ENCODE measurements at places on chromosomes 3 and 15.

- no peak for DNase-seq
These were observed 3.3 kb downstream of the COPG1 start for GRCh38 chr3:129252748-129253147.

DNA sequence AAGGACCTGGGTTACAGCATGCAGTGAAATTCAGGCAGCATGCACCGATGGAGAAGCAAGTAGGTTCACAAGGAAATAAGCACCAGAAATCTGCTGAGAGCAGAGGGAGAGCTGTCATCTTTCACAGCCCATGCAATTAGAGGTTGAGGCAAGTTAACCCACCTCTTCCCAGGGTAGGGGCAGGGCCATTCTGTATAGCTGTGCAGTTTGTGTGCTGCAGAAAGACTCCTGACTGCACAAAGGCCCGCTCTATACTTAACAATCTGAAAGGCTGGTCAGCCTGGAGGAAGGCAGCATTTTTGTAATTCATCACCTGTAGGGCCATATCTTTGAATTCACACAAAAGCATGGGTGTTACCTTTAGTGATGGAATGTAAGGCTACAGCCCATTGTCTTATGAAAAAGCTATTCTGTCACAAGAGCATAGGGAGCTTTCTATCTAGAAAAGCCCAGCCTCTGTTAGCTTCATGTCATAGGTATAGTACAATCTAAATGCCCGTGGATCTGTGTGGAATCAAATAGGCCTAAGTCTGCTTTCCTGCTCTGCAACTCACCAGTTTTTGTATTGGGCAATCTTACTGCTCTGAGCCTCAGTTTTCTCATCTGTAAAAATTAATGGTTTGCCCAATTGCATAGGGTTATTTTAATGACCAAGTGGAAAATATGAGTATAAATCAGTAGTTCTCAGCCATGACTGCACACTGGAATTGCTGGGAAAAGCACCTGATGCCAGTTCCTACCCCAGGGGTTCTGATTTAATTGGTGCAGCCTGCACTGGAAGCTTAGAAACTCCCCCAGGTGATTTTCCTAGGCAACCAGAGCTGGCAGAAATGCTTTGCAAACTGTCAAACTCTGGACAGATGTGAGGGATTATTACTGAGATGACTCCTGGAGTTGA lies 65.2 kb downstream of the ATP13A5 start:
- DNase-seq = no peak

- DNase-seq = peak; percentile 8
These were observed 30.7 kb upstream of the WDR49 start for GRCh38 chr3:167684388-167684993.

GRCh38 chr15:80854104-80854503 lies 74.9 kb downstream of the CEMIP start:
- no peak for DNase-seq

- DNase-seq = no peak
These were observed 501.2 kb upstream of the CNTN3 start for GRCh38 chr3:75115695-75116094.

DNA sequence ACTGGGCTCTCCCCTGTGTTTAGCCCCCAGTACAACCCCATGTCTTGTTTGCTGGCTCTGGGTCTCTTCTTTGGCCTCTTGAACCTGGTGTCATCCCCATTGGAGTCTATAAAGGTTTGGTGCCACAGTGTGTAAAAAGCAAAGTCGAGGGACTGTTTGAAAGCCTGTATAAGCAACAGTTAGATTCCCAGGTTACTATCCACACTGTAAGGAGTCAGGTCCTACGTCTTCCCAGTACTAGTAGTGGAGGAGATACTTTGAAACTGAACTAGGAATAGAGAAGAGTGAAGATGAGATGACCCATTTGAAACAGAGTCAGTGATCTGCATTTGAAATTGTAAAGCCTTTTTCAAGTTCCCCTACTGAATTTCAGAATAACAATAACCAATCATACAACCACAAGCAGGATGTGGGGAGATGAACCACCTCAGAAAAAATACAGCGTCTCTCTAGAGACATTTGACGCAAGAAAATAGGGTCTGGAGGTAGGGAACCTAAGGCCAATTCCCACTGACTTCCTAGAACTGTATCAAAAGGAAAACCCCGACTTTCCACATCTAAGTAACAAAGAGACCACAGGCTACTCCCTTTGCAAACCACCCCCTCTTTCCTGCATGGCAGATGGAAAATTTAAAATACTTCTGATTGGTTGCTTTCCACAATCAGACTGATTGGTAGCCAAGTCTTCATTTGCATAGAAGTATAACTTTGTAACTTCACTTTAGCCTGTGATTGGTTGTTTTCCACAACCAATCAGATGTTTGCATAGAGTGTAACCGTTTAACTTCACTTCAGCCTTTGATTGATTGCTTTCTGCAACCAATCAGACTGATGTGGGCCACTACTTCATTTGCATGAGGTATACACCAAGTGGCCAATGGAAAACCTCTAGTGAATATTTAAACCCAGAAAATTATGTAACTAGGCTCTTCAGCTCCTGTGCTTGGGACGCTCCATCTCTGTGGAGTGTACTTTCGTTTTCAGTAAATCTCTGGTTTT lies 49.9 kb upstream of the NEDD4 start:
- DNase-seq = no peak

- DNase-seq = no peak
These were observed 114.2 kb upstream of the ICE2 start for GRCh38 chr15:60593170-60593478.

- DNase-seq = no peak
These were observed 11.6 kb downstream of the OXTR start for GRCh38 chr3:8757551-8758518.

DNA sequence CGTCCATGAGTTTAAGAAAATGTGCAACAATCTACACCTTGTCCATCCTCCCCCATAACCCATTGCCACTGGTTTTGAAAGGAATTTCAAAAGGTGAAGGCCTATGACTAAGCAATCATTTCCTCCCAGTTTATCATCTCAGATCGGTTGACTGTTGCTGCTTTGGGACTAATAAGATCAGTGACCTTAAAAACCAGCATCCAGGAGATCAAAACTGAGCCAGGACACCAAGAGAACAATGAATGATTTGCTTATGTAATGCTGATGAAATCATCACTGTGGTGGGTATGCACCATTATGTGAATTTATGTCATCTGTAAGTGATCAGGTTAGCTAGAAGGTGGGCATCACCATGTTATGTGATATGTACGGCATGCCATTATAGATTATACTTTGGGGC lies 195.5 kb downstream of the SSR3 start:
- DNase-seq = no peak

- DNase-seq = no peak
These were observed 317.4 kb downstream of the FHIT start for GRCh38 chr3:60933824-60934223.

GRCh38 chr3:132749786-132750185 lies 27.6 kb upstream of the NPHP3 start:
- no peak for DNase-seq

DNA sequence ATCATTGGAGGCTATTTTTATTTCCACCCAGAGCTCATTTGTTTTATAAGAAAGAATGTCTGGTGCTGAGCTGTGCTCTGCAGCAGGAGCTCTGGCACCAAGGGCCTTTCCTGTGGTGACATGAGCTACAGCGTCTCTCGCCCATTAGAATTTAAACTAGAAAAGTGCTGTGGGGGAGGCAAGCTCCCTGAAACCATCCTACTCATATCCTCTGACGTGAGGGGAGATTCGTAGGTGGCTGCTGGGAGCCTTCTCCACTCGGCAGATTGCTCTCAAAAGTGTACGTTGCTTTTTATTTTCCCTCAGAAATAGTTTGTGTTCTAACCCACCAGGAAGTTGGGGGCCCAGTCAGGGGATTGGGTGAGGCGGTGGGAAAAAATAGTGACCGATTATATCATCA lies 76.3 kb upstream of the ARHGEF3 start:
- no peak for DNase-seq

DNA sequence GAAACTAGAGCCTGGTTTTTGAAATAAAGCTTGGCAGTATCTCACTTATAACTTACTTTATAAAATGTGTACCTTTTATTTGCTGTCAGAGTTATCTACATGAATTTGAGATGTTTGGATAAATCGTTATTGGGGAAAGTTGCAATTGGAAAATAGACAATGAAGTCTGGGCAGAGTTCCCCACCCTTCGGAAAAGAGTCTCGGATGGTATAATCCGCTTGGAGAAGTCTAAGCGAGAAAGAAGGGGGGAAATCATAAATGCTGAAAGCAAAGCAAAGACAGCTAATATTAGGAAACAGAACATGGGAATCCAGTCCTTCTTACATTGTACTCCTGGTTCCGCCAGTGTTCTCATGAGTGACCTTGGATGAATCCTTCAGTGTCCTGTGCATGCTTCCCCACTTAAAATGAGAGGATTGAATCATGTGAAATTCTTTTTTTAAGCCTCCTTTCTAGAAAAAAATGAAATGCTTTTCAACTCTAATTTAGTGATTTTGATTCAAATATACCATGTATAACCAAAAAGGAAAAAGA lies 162.4 kb downstream of the ATG7 start:
- DNase-seq = no peak

- DNase-seq = no peak
These were observed 4.3 kb downstream of the SELENOT start for GRCh38 chr3:150607267-150608065.

DNA sequence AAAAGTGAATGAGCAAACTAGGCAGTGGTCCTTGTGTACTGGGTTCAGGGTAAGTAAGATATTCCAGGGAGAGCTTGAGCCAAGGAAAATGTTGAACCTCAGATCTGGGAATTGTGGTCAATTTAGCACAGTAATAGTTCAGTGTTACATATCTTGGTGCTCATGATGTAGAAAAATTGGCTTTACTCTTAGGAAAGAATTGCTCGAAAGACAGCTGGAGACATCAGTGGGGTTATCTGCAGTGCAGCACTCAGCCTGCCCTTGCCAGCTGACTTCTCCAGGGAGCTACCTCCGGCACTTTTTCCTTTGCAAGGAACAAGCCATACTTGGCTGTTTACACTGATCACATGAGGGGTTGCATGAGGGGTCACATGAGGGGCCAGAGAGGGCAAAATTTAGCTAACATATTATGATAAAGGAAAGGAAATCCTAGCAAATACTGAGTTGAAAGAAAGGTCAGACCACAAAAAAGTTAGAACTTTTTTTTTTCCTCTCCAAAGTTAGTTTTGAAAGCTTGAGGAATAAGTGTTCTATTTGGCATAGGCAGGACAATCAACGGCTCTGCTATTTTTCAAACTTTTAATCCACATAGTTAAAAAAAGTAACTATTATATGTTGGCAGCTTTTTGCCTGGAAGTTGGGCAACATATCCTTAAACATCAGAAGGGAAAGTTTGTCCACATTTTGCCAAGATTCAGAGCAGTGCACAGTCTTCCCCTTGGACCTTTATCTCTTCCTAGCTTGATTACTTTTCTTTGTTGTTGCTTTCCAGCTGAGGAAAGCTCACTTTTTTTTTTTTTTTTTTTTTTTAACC lies 92.4 kb downstream of the COL6A6 start:
- no peak for DNase-seq

DNA sequence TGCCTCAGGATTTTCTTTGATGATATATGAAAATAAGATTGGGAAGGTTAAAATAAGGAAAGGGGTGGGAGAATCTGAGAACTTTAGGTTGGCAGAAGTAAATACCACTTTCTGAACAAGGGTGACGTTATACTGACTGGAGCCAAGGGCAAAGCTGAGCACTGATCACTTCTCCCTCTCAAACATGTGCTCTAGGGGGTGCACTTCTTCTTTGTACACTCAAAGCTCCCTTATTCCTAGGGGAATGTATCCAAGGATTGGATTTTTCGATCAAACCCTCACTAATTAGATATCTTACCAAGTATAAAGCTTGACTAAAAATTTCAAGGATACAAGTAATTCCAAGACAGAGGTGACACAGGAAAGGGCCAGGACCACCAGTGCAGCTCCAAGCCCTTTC lies 243.9 kb upstream of the UMPS start:
- DNase-seq = no peak

DNA sequence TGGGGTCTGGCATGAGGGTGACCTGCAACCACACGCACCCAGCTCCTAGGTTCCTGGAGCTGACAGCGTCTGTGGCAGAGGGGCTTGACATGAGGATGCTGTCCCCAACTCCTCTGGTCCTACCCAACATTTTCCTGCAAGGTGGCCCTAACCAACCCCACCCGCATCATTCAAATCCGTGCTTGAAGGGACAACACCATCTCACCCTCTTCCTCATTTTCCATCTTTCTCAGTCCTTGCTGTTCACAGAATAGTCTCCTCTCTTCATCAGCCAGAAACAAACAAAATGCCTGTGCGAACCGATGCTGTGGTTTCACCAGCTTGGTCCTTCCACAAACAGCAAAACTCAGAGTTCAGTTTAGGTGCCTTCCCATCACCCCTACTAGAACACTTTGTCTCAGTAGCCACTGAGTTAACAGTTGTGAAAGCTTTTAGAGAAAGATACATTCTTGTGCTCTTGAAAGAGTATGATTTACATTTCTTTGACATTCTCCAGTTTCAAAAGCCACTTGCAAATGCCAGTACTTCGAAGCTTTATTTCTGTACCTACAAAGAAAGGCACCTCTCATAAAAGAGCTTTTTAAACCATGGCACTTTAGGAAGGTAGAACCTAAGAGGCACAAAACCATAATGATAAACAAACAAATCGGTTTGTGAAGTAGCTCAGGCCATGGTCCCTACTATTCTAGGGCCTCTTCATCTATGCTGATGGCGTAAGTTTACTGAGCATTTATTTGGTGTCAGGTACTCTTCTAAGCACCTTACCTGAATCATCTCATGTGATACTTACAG lies 360.1 kb downstream of the SHQ1 start:
- DNase-seq = no peak

DNA sequence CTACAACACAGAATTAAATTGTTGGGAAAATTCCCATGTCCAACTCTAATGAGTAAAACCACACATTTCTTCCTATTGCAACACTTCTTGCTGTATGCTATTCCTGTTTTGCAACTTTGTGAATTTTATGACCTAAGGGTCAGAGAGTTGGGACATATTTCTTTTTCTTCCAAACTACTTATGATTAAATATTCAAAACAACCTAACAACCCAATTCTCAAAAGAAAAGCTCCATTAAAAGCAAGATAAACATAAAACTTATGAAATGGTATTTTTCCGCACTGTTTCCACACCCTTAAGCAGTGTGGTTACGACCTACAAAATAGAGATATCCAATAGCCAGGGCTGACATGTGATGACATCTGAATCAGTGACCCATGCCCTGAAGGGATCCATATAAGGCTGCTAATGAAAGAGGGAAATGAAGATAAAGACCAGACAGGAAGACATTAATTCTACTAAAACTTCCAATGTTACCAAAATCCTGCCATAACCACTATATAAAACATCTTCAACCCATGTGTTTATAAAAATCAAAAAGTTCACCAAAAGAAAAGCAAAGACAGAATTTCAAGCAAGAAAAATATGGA lies 45.6 kb downstream of the DMXL2 start:
- DNase-seq = peak; percentile 50
